Epithelial cell of esophagus (primary cell): ENCODE measurements at places on chromosomes 12 and 14.

DNA sequence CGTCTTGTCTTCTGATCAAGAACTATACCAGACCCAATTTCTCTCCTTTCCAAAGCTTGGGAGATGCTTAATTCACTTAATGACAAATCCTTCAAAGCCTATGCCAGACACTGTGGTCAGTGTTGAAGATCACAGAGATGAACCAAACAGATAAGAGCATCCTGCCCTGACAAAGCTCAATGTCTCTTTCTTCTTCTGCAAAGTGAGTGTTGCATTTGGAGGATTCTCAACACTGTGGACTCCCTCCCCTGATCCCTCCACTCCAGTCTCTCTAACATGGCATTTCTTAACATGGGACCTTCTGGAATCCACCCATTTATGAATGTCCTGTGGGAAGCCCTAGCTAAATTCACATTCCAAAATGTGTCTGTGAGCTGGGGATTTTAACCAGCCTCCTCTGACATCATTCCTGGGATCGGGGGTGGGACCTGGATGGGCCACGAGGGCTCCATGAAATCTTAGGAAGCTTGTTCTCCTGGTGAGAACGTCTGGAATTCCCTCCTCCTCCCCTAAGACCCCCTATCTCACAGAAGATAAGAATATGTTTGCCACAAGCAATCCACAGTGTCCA is 20.3 kb downstream of the SYNE3 start:
- DNase-seq: no peak

- DNase-seq: peak; percentile 63
These were observed 20.5 kb upstream of the RAD51AP1 start for GRCh38 chr12:4518106-4518728.

DNA sequence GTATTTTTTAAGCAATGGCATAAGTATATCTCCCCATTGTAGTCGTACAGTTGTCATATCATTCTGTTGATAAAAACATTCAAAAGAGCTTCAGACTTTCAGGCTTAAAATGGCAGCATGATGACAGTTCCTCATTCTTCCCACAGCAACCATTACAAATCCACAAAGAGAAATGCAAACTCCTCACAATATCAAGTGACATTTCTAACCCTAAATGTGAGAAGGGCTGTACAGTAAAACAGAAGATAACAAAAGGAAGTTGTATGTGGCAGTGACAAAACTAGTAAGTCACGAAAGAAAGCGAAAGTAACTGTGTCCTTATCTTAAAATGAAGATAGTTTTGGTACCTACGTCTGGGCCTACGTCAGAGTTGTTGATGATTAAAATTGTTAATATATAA is 46.7 kb downstream of the GXYLT1 start:
- DNase-seq: no peak

GRCh38 chr12:2057041-2057794 is 4.4 kb downstream of the CACNA1C start:
- DNase-seq: peak; percentile 19

DNA sequence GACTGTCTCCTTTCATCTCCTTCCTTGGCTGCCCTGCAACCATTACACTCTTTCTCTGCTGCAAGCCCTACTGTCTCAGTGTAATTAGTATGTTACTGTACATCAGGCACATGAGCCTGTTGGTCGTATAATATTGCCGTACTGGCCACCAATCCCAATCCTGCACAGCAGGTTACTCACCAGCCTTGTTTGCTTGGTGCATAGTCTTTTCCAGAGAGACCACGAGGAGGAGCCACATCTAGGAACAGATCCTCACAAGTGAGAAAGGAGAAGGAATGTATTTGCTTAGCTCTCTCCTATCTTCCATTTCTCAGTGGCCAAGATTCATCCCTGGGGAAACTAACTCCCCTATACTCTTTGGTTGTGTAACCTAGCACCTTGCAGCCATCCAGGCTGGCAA is 33.0 kb upstream of the BICDL1 start:
- peak; percentile 11 for DNase-seq

DNA sequence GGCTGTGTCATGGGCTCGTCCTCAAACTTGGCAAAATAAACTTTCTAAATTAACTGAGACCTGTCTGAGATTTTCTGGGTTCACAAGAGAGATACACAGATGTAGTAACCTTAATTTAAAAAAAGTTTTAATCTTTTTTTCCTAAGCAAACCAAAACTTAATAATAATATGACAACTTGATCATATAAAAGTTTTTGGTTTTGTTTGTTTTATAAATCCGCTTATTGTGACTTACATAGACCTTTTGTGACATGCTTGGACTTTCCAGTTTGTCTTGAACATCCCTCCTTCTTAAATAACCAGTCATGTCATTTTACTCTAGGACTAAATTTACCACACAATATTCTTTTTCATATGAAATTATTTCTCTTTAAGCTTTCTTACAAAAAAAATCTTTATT is 8.5 kb downstream of the RDH12 start:
- DNase-seq: no peak

DNA sequence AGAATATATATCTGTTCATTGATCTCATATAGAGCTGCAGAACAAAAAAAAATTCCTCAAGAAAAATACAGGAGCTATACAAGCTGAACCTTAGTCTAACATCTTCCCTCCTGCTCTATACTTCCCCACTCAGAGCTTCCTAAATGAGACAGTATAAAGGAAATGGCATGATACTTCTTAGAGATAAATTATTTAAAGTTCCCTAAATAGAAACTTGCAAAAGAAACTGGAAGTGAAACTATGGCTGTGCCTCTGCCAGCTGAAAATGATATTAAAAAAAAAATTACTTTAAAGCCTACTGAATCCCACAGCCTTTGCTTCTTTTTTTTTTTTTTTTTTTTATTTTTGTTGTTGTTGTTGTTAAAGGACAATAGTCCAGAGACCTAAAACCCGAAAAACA is 11.6 kb upstream of the NEK9 start:
- no peak for DNase-seq

GRCh38 chr14:98896449-98896848 is 375.5 kb downstream of the BCL11B start:
- no peak for DNase-seq

GRCh38 chr12:54257332-54257731 is 22.6 kb downstream of the CBX5 start:
- no peak for DNase-seq

GRCh38 chr14:53174918-53175317 is 21.8 kb upstream of the DDHD1 start:
- no peak for DNase-seq

GRCh38 chr12:46379352-46379751 is 6.8 kb upstream of the SLC38A2 start:
- DNase-seq: no peak

- DNase-seq: no peak
These were observed 210.4 kb downstream of the ANO6 start for GRCh38 chr12:45426294-45426693.

DNA sequence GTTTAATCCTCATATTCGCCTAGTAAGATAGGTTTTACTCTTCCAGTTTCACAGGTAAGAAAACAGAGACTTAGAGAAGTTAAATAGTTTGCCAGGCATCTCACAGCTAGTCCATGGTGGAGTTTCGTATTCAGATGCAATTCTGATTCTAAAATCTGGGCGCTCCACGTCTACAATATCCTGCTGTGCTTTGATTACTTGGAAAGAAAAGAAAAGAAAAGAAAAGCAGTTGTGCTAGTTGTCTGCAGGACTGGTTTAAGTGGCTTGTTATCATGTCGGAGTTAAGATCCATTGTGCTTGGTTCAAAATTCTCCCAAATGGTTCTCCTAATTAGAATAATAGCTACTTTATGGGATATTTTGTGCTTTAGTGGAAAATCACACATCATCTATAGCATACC is 18.6 kb downstream of the AKAP3 start:
- no peak for DNase-seq

DNA sequence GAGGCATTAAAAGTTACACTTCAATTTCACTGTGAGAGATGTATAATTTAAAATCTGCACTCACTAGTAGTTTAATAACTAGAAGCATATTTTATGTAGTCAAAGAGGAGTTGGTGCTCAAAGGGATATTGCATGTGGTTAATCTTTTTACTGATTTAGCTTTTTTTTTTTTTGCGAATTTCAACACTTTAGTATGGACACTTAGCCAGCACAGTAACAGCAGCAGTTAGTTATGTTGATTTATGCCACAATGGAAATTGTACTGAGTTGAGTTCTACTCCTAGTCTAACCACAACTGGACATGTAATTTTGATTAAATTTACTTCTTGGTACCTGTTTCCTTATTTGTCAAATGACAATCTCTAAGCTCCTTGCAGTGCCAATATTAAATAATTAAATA is 104.2 kb downstream of the RERG start:
- DNase-seq: no peak

GRCh38 chr14:64573109-64573508 is 23.3 kb downstream of the PPP1R36 start:
- no peak for DNase-seq

DNA sequence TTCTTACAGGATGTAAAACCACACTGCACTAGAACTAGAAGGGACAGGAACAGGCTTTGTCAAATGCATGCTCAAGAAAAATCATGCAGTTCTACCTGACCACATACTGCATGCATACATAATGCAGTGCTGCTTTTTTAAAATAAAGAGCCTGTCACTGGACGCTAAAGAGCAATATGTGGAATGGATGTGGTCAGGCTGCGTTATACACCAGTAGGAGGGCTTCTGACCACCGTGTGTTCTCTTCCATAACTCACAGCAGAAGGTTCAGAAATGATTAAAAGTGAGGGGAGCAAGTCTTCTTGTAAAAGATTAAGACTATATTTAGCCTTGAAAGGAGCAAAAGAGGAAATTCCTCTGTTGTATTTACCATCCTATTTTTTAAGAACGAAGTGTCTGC is 392.0 kb downstream of the EMP1 start:
- DNase-seq: no peak

- DNase-seq: no peak
These were observed 177.8 kb downstream of the MIPOL1 start for GRCh38 chr14:37375566-37375965.

DNA sequence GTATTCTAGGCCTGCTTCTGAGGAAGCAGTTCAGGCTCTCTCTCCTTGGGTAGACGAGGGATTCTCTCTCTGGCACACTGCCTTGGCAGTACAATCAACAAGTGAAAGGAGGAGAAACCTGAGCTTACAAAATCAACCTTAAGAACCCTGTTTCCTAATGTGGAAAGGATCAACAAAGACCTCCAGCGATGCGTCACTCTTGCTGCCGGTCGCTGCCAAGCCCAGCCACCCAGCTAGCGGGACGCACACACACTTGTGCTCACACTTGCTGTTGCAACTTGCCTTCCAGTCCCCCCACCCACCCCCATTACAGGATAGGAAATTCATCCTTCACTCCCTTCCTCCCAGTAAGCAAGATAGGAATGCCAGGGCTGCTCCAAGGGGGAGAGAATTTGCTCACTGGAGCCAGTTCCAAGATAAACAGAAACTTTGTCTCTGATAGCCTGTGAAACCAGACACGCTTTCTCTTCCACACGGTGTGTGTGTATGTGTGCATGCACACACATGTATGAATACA is 144.3 kb downstream of the BCL11B start:
- DNase-seq: peak; percentile 98

DNA sequence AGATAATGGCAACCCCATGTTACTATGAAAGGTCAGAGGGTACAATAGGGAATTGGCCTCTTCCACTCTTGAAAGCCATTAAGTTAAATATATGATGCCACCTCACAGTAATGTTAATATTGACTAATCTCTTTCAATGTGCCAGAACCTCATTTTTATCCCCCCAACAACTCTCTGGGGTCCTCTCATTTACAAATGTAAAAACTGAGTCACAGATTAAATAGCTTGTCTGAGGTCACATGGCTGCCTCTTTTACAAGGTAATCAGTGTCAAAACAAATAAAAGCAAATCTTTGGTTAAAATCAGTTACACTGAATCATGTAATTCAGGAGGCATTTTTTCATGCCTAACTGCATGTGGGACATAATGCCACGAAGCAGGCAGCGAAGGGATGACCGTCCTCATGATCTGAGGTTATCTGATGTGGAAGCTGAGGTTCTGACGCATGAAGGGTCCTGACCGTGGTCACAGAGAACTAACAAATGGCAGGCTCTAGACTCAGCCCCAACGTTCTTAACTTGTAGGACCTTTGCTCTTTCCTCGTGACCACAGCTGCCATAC is 78.5 kb downstream of the PTPN21 start:
- no peak for DNase-seq

DNA sequence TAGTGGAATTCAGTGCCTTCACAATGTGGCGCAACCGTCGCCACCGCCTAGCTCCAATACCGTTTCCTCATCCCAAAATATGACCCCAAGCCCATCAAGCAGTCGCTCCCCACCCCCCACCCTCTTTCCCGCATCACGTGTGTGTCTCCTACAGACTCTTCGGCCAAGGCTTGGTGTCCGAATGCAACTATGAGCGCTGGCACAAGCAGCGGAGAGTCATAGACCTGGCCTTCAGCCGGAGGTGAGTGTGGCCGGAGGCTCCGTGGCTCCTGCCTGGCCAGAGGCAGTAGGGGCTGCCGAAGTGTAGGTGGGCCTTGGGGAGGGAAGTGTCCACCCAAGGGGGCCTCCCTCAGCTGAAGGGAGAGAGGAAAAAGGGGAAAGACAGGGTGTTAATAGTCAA is 15.8 kb downstream of the CYP46A1 start:
- DNase-seq: no peak

- no peak for DNase-seq
These were observed 10.9 kb downstream of the FRS2 start for GRCh38 chr12:69481133-69481532.

DNA sequence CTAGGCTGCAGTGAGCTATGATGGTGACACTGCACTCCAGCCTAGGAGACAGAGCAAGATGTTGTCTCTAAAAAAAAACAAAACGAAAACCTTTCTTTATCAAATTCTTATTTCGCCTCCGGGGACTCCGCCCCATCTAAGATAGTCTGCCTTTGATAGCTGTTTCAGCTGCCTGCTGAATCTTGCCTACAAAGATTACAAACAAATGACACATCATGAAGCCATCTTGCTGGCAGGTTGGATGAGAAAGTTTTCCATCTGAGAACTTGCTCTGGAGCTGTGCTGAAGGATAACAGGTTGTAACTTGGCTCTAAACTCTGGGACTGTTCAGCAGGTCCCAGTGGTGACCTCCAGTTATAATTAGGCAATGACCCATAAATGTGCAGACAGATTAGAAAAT is 41.8 kb upstream of the AEBP2 start:
- peak; percentile 97 for DNase-seq

DNA sequence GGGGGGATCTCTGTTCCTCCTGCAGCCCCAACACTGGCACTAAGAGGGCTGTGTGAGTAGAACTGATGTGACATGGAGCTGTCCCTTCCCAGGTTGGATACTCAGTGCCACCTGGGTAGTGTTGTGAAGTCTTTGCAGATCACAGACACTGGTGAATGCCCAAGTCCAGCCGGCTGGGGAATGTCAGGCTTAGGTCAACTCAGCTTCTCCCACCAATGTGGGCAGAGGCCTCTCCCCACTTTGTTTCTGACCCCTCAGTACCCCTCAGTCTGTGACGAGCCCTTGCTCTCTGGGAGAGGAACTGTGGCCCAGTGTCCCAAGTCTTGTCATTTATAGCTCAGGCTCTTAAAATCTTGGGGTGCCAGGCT is 11.3 kb downstream of the SLC25A29 start:
- no peak for DNase-seq
